GM13977 (cell line): ENCODE measurements at places on chromosomes 6 and 20.
A peak's percentile ranks its signal among the peaks of the same experiment; 100 is the strongest.

DNA sequence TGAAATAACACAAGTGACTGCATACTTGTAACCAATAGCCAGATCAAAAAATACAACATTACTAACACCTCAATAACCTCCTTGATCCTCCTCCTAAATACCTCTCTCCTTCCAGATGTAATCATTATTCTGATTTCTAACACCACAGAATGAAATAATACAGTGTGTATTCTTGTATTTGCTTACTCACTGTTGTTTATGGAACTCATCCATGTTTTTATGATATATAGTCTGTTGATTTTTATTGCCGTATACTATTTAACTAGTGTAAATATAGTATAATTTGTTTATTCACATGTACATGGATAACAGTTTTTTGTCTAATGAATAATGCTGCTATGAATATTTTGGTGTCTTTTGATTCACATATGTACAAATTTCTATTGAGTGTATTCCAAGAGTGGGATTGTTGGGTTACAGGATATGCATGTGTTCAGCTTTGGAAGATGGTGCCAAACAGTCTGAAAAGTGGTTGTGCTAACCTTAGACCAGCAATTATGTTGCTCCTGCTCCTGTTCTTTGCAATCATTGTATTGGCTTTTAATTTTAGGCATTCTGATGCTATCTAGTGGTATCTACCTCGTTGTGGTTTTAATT, 11.5 kb downstream of the TTK start:
- no peak for DNase-seq

GRCh38 chr6:25916789-25917490, 13.6 kb downstream of the SLC17A2 start:
- DNase-seq, result no peak

GRCh38 chr20:64152906-64153305, 11.3 kb upstream of the MYT1 start:
- DNase-seq, result no peak

DNA sequence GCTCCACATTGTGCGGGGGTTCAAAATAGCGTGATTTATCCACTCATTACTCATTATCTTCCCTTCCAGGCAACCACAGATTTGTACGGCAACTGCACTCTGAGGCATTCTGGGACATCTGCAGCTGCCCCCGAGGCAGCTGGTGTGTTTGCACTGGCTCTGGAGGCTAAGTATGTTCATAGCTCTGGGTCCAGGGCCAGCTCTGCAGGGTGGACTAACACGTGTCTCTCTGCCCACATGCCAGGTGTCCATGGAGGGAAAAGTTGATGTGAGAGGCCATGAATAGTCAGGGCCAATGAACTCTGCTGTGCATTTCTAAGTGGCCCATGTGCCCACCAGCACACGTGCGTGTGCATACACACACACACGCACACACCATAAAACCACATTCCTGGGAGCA, 74.9 kb downstream of the BFSP1 start:
- DNase-seq, result no peak

- DNase-seq, result no peak
Measured at GRCh38 chr20:44203161-44203560, 7.4 kb downstream of the OSER1 start.

DNA sequence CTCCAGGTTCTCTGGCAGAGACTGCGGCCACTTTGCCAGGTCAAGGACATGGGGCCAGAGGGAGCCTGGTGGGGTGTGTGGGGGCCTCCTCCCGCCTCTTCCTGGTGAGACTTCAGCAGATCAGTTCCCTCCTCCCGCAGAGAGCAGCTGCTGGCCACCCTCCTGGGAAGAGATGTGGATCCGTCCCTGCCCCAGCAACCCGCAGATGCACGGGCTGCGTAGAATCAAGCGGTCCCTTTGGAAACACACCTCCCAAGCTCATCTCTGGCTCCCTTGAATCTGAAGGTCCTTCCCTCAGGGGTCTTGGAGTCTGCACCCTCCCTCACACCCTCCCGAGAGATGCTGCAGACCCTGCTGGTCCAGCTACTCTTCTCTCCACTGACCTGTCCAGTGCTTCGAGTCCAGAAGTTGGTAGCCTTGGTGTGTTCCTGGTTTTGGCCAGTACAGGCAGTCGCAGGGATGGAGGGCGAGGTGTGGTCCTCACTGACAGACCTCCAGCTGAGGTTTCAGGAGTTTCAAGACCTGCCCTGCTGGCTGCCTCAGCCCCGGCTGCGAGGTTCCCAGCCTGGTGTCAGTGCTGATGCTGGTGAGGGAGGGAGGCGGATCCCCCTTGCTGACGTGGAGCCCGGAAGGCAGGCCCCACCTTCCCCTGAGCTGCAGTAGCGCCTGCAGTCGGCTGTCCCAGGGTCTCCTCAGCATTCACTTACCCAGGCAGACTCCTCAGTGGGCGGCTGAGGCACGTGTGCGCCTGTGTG, at the start of gene NPBWR2:
Gene NPBWR2, minus strand, starts transcription at position 585 of the 755 bp plus-strand sequence. CDS start 734 bp downstream, outside the sequence.
- no peak for DNase-seq

- peak; percentile 16 for DNase-seq
Measured at GRCh38 chr6:53236241-53236640, 87.6 kb upstream of the GCM1 start.

- DNase-seq, result no peak
Measured at GRCh38 chr6:136684466-136684865, 107.8 kb downstream of the MAP3K5 start.

DNA sequence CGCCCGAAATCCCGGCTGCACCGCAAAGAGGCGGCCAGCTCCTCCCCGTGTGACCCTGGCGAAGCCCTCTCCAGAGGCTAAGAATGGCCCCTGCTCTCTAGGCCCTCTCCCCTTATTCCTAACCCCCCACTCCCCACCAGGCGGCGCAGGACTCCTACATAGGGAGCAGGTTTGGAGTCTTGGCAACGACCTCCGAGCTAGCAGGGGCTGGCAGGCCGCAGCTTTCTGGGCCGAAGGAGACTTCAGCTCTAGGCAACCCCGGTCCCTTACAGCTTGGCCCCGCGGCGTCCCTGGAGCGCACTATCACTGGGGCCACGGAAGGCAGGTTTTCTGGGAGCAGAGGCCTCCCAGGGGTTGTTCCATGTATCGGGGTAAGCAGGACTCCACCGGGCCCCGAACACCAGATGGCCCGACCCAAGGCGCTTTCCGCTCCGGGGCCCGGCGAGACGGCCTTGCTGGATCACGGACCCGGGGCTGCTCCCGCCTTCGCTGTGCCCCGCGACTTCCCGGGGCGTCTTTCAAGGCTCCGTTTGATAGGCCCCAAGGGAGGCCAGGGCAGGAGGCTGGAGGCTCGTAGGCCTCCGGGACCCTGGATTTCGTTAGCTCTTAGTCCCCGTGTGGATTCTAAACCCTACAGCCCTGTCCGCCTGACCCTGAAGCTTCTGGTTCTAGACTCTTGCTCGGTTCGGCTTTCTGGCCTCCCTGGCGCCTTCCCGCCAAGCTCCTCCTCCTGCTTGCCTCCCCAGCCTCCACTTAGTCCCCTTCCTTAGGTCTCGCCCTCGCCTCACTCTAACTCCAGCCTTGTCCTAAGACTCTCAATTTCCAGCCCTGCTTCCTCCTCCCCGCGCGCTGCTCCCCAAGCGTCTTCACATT, 1.9 kb downstream of the SLC32A1 start:
- DNase-seq, result peak; percentile 73

DNA sequence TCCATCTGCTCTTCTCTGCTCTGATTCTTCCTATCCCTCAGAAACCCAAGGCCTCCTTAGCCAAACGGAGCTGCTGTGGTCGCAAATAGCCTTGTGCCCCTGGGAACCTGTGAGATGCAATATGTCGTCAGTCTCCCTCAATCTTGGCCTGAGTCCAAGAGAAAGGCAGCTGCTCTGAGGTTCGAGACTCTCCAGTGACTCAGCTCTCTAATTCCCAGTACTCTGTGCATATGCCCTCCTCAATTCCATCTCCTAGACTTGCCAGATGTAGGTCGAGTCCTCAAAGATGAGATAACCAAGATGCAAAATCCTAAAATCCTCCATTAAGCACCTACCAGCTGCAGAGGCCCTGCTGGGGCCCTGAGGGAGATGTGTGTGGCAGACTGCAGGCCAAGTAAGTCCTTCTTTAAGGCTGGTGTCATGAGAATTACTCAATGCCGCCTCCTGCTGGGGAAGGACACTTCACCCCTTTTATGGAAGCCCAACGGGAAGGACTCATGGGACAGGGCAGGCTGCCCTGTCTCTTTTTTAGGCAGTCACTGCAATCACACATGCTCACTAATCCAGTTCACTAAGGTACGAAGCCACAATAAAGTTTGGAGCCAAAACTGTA, 28.5 kb downstream of the C6orf15 start:
- peak; percentile 35 for DNase-seq

- no peak for DNase-seq
Measured at GRCh38 chr20:20546402-20546801, 166.0 kb downstream of the RALGAPA2 start.

DNA sequence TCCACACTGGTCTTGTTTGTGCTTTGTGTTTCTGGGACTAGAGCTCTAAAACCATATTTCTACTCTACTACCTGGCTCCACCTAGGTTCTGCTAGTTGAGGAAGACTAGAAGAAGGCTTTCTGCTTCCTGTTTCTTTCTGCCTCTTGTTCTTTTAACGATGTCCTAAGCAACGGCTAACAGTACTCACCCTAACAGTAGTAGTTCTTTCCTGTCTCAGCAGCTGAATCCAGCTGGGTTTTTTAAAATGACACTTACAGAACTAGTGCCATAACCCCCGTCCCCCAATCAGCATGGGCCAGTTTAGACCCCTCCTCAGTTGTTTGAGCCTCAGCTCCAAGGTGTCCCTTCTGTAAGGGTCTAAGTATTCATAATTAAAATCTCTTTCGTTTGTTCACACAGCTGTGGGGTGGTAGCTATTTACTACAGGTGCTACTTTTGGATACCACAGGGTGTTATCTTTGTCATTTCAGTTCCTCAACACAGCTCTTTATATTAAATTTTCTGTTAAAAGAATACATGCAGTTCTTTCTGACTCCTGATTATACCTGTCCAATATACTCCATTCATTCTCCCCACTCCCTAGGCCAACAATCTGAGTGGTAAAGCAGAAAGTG, 790.2 kb downstream of the DHX35 start:
- DNase-seq, result no peak

DNA sequence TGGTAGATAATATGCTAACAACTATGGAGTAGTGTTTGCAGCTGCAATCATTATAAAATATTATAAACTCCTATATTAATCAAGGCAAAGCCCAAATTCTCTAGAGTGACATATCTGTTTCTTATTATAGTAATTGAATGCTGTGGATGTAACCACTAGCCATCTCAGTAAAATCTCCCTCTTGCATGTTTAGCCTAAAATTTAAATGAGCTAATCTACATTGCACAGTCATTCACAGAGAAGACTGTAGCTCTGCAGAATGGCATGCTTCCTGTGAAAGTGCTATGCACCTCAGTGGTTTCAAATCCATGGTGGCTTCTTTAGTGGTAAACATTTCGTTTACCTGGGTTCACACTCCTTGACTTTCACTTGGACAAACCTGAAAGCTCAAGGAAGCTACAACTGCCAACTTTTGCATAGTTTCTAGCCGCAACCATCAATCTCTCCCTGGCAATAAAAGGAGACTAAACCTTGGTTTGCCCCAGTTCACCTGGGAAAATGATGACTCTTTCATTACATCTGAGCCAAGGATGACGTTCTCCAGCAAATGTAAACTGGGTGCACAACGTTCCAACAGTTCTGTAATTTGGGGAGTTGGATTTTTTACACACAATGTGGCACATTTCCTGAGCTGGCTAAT, 47.2 kb downstream of the FILIP1 start:
- DNase-seq, result peak; percentile 45

DNA sequence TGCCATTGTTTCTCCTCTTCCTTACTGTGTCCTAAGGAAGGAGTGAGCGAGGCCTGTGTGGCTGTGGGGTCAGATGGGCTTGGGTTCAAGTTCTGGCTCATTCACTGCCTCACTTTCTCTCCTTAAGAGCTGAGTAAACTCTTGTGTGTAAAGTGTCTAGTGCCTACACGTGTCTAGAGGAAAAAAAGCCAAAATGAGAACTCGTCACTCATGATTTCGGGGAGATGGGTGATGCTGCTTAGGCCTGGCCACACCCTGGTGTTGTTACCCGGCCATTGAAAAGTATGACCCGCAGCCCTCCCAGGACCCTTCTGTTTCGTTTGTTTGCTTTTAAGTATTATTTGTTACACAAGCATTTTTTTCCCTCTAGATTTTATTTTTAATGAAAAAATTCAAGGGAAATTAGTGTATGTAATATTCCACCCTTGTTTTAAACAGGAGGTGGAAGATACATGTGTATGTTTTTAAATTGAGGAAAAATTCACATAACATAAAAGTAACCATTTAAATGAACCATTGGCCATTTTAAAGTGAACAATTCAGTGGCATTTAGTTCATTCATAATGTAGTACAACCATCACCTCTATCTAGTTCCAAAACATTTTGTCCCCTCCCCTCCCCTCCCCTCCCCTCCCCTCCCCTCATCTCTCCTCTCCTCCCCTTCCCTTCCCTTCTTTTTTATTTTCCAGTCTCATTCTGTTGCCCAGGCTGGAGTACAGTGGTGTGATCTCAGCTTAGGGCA, 71.0 kb downstream of the CEBPB start:
- no peak for DNase-seq

DNA sequence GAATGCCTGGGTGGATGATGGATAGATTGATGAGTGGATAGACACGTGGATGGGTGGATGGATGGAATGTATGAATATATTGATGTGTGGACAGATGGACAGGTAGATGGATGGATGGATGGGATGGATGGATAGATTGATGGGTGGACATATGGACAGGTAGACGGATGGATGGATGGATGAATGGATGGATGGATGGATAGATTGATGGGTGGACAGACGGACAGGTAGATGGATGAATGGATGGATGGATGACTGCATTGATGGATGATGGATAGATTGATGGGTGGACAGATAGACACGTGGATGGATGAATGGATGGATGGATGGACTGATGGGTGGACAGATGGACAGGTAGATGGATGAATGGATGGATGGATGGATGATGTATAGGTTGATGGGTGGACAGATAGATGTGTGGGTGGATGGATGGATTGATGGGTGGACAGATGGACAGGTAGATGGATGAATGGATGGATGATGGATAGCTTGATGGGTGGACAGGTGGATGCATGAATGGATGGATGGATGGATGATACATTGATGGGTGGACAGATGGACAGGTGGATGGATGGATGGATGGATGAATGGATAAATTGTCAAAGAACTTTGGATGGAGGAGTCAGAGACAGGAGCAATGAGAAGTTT, 171.4 kb upstream of the AFDN start:
- DNase-seq, result no peak

GRCh38 chr6:56370561-56371211, 123.3 kb upstream of the COL21A1 start:
- peak; percentile 11 for DNase-seq

DNA sequence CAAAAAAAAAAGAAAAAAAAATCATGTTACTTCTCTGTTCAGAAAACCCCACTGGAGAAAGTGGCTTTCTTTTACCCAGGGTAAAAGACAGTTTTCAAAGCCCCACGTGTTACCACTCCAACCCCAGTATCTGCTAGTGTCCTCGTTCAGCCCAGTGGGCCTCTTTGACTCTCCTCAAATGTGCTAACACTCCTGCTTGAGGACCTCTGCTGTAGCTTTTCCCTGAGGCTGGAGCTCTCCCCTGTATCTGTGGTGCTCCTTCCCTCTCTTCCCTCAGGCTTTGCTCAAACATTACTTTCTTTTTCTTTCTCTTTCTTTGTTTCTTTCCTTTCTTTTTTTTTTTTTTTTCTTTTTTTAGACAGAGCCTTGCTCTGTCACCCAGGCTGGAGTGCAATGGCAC, 15.3 kb downstream of the SEC23B start:
- no peak for DNase-seq
